ENCODE measurements at places on chromosomes 5 and 9.

GRCh38 chr5:152004095-152004494 lies 79.4 kb upstream of the GLRA1 start:
- no peak for DNase-seq

GRCh38 chr5:178997191-178997590 lies 2.1 kb upstream of the GRM6 start:
- no peak for DNase-seq

DNA sequence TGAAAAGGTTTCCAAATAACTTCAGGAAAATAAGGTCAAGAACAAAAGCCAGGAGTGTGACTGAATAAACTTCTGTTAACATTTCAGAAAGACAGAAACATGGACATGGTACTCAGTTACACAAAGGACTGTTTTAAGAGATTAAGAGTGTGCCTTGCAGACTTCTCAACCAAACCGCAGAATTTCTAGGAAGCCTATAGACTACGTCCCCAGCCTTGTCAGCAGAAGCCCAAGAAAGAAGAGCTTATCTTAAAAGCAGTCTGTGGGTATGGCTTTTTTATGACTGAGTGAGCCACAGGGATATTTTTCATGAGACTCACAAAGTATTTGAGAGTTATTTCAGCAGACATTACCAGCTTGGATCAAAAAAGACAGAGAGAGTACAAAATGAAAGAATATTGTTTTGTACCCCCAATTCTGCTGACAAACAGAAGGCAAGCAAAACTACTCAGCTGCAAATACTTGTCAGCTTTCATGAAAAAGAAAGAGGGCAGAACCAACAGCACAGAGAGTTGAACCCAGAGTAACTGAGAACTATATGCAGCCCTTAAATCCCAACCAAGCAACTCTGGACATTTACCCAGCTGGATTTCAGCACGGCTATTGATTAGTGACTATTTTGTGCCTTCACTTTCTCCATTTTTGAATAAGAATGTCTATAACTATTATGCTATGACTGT lies 711.0 kb upstream of the CTNND2 start:
- DNase-seq: no peak

DNA sequence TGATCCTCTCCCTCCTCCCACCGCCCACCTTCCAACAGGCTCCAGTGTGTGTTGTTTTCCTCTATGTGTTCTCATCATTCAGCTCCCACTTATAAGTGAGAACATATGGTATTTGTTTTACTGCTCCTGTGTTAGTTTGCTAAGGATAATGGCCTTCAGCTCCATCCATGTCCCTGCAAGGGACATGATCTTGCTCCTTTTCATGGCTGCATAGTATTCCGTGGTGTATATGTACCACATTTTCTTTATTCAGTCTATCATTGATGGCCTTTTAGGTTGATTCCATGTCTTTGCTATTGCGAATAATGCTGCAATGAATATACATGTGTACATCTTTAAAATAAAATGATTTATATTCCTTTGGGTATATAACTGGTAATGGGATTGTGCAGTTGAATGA lies 80.2 kb upstream of the C5orf63 start:
- no peak for DNase-seq

GRCh38 chr5:14914623-14915260 lies 43.2 kb upstream of the ANKH start:
- no peak for DNase-seq

- DNase-seq: no peak
These were observed 493.5 kb downstream of the EBF1 start for GRCh38 chr5:158606233-158606632.

DNA sequence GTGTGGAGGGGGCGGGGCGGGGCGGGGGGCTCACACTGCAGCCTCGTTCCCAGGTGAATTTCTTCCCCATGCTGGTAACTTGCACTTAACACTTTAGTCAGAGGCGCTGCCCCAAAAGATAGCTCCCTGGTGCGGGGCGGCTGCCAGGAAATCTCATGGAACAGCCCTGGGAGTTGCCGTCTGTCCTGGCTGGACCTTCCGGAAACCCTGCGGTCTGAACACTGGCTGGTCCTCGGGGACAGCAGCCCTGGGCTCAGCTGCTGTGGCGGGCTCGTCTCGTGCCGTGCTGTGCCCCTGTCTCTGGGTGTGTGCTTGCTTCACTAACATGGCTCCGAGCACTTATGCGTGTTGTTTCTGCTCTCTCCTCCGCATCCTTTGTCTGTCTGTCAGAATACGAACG lies 25.8 kb downstream of the PTGES2 start:
- DNase-seq: no peak

DNA sequence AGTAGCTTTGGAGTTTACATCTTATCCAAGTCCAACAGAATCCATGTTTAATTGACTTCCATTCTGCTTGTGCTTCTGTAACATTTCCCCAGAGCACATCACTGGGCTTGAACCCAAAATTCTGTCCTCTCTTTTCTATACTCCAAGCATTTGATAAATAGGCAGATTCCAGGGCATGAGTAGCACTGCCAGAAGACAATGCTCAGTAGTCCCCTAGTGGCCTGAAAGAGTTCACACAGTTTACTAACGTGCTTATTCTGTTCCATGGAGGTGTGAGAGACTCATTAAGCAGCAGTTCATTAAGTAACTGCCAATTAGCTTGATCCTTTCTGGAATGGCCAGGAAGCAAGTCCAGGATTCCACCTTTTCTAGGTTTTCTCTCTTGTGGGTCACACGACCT lies 9.4 kb upstream of the GABRA6 start:
- no peak for DNase-seq

- DNase-seq: no peak
These were observed 526.9 kb upstream of the KLF4 start for GRCh38 chr9:108016446-108016845.

- no peak for DNase-seq
These were observed 291.2 kb downstream of the CWC27 start for GRCh38 chr5:65059681-65060598.

DNA sequence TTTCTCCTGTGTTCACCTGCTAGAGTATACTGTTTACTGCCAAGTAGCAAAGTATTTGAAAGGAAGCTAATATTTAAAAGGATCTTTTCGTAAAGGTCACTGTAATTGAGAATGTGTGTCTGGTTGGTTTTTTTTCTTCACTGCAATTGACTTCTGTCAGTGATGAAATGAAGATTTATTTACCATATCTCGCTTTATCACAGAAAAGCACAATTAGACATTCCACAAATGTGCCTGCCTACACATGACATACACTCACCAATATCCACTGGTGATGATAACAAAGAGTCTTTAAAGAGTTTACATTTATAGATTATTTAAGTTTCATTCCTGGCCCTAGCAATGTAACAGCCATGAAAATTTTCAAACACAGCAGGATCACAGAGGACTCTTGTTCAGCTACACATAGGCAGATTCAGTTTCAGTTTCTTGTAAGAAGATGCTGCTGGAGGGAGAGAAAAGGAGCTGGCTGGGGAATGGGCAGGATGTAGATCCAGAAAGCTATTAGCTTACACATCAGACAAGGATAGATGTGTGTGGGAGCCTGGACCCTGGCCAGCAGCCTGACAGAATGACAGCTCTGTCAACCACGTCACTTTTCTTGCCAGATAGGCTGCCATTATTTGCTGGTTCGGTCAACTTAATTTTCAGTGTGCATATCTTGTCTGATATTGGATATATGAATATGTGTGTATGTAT lies 104.0 kb downstream of the GDNF start:
- DNase-seq: no peak

DNA sequence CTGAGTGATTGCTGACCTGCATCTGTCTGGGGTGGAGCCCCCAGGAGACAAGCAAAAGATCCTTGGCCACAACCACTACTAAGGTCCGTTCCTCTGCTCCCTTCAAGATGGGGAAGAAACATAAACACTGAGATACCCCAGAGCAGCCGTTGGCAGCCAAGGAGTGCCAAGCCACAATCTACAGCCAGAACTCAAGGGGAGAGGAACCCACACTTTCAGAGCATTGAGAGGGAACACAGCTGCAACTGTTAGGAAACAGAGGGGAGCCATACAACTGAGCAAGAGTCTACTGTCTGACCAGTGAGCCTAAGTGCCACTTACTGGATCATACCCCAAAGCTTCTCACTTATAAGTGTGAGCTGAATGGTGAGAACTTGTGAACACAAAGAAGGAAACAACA lies 44.6 kb upstream of the ADRB2 start:
- DNase-seq: no peak

- DNase-seq: no peak
These were observed 306.1 kb upstream of the ZNF608 start for GRCh38 chr5:125052584-125052983.

DNA sequence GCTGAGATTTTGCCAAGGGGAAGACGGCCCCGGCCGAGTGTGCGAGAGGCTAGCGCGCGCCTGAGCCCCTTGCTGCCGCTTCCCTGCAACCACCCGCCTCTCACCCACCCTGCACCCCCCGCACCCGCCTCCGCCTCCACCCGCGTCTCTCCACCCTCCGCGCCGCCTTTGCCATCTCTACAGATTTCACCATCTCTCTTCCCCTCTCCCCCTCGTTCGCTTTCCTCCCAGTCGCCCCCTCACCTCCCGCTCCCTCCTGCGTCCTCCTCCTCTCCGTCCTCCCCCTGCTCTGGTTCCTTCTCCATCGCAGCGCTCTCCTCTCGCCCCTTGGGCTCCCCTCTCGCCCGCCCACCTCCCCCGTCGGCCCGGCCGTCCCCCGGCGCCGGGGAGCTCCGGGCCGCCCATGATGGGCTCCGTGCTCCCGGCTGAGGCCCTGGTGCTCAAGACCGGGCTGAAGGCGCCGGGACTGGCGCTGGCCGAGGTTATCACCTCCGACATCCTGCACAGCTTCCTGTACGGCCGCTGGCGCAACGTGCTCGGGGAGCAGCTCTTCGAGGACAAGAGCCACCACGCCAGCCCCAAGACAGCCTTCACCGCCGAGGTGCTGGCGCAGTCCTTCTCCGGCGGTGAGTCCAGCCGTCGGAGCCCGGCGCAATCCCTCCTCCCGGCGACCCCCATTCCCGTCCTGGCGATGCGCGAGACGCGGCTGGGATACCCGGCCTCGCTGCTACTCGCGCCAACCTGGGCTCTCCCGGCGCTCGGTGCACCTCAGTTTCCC lies at the start of gene PRDM12:
Gene PRDM12, plus strand, starts transcription at position 344 of the 778 bp plus-strand sequence. Its CDS starts 60 bp downstream, at position 404.
- DNase-seq: no peak

GRCh38 chr5:1832511-1833250 lies 31.5 kb downstream of the NDUFS6 start:
- no peak for DNase-seq

DNA sequence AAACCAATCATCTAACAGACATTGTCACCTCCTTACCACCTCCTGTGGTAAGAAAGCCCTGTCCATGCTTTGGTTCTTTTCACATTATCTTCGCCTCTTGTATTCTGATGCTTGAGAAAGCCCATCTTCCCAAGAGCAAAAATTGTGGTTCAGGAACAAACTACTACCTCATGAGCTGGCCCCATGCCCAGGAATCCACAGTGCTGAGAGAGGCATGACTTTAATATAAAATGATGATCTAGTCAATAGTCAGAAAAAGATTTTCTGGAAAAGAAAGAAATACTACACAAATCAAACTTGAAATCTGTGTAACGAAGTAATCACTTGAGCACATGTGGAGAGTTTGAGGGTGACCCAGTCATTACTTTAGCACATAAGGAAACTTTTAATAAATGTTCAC lies 94.7 kb downstream of the FGF10 start:
- no peak for DNase-seq

- no peak for DNase-seq
These were observed 9.4 kb upstream of the CCL28 start for GRCh38 chr5:43421450-43422133.
